ENCODE measurements at places on chromosomes 3 and 15.

DNA sequence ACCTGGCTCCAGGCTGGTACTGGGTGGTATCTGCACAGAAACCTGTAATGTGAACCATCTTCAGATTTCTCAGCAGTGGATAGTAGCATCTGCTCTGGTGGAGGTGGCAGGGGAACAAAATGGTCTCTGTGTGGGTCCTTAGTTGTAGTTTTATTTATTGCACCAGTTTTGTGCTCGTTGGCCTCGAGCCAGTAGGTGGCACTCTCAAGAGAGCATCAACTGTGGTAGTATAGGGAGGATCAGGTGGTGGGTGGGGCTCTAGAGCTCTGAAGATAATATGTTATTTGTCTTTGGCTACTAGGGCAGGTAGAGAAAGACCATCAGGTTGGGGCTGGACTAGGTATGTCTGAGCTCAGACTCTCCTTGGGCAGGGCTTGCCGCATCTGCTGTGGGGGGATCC, 254.0 kb upstream of the GPR149 start:
- no peaks in the 10 kb centered on the region for H3K27me3 ChIP-seq
- no peaks in the 10 kb centered on the region for H3K4me1 ChIP-seq
- no peak for DNase-seq
- H3K36me3 ChIP-seq = no peaks in the 10 kb centered on the region
- no peak overlapping the region for H3K27ac ChIP-seq

DNA sequence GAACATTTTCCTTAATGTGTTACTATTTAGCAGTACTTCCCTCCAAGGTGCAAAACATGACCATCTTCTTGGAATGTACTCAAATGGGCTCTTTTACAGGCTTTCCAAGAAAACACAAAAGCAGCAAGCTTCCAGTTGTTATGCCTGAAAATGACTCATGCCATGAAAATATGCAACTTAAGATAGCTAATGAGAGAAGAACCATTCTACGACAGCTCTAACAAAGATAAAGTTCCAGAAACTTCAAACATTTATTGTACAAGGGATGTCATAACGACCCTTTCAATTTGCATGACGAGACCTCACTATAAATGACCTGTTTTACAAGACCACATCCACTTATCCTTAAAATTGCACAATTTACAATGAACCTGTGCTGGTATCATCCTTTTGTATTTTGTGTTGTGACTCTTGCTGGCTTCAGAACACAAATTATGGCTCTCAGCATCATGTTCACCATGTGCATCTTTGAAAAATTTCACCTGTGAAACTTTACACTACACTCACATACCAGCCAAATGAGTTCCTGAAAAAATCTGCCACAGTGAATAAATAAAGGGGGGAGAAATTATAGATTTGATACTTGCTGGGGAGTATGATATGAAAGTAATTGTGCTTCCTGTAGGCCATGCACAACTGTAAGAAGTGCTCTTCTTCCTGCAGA, 433.7 kb downstream of the MAGI1 start:
- no peaks in the 10 kb centered on the region for H3K27me3 ChIP-seq
- H3K27ac ChIP-seq = no peak overlapping the region
- no peak overlapping the region for H3K4me3 ChIP-seq
- DNase-seq = no peak

DNA sequence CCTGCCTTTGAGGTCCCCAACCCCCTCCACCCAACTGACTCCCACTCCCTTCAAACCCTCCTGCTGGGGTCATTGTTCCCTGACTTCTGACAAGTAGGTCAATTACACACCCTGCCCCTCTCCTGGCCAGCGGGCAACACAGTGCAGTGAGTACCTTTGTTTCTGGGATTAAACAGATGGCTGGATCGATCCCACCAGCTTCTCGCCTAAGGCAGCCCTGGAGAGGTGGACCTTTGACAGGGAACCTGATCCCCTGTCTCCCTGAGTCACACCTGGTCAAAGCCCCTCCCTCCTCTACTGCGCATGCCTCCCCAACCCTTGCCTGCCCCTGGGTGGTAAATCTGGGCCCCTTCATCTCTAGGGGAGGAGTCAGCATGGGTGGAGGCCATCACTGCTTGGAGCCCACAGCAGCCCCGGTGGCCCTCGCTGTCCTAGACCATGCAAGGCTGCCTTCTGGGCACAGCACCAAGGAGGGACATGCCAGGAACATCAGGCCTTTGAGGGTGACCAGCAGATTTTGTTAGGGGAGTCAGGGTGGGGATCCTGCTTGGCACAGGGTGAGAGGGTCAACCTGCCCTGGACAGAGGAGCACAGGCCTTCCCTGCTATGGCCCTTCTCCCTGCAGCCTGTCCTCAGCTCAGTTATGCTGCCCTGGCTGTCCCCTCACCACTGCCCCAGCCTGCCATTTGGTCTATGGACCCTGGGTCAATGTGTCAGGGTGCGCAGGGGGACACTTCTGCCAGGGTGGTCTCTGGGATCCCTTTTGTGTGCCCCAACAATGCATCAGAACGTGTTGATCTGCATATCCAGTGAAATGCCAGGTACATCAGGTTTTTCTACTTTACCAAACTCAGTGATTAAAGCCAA, 9.8 kb upstream of the PRR23E start:
- H3K27ac ChIP-seq = no peak overlapping the region
- H3K27me3 ChIP-seq = peaks cover 4% of the 10 kb centered on the region
- no peaks in the 10 kb centered on the region for H3K36me3 ChIP-seq
- DNase-seq = no peak

DNA sequence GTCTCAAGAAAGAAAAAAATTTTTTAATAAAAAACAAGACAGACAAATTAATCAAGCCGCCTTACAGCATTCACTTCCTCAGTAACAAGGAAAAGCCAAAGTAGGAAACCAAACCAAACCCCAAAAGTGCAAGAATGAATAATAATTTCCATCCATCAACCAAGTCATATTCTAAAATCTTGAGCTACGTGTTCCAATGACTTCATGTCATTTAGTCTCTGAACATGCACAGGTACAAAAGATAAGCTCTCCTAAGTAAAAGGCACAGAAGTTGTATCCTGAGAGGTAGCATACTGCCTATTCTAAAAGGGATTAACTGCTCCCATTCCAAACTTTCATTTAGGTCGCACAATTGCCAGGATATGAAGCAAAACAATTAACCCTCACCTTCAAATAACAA, 29.7 kb downstream of the SLC4A7 start:
- H3K27me3 ChIP-seq = no peaks in the 10 kb centered on the region
- H3K36me3 ChIP-seq = peaks cover 52% of the 10 kb centered on the region
- no peak overlapping the region for H3K4me3 ChIP-seq

DNA sequence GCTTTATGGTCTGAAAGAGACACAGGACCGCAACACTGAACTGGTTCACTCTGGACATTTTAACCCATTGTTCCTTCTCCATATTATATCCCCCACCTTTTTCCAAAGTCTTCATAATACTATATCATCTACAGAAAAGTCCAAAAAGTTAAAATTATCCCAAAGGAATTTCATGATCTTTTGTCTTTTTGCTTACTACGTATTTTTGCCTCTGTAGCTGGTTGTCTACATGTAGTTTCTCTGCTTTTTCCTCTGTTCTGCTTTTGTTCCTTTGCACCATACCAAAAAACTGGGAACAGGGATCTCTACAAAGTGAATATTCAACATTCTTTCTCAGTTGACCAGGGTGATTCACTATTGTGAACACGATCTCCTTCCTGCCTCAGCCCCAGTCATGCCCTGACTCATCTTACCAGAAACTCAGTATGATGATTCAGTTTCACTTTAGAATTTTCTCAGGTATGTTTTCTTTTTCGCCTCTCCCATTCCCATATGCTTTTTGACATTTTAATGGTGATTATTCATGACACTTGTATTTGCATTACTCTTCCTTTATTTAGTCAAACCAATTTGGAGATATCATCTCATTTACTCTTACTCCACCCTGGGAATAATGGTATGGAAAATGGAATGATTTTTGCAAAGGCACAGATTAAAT, 14.5 kb downstream of the EMC4 start:
- H3K27me3 ChIP-seq = no peaks in the 10 kb centered on the region
- H3K27ac ChIP-seq = peak overlapping the region; percentile 89
- H3K4me3 ChIP-seq = peak overlapping the region; percentile 4

GRCh38 chr3:45786801-45787495, 9.4 kb downstream of the SLC6A20 start:
- H3K36me3 ChIP-seq = no peaks in the 10 kb centered on the region
- DNase-seq = no peak
- H3K27ac ChIP-seq = no peak overlapping the region

Measured in activated T-helper 2 cell treated with anti-CD3 and anti-CD28 coated beads, Interferon-gamma antibody, Interleukin-2, Interleukin-4, amounts not matched to agents 10 μg/mL and 5 μg/mL and 100 μg/mL, durations not matched to agents 14 hours and 24 hours and 36 hours (primary cell).